ENCODE measurements at places on chromosomes 4 and X.

- DNase-seq = no peak
- no peak overlapping the region for H3K4me3 ChIP-seq
- no peaks in the 10 kb centered on the region for H3K27me3 ChIP-seq
- H3K27ac ChIP-seq = no peak overlapping the region
These were observed 868 bp downstream of the PLS3 start for GRCh38 chrX:115561605-115562479.

DNA sequence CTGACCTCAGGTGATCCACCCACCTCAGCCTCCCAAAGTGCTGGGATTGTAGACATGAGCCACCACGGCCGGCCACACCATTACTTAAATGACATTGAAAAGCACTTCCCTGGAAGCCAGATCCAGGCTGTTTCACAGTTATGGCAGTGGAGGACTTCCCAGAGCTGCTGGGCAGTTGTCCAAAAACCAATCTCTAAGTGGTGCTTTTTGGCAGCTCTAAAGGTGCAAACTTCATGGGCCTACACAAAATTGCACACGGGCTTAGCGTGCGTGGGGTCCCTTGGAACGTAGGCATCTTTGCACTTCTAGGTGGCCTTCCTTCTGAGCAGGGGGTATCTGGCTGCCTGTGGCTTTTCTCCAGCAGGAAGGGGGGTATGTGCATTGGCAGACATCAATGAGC is 172.3 kb downstream of the SHOX start:
- no peak overlapping the region for H3K4me3 ChIP-seq
- H3K27ac ChIP-seq = no peak overlapping the region
- H3K27me3 ChIP-seq = no peaks in the 10 kb centered on the region
- no peaks in the 10 kb centered on the region for H3K4me1 ChIP-seq
- H3K36me3 ChIP-seq = no peaks in the 10 kb centered on the region

- H3K27ac ChIP-seq = no peak overlapping the region
- H3K4me3 ChIP-seq = no peak overlapping the region
- no peaks in the 10 kb centered on the region for H3K36me3 ChIP-seq
- no peaks in the 10 kb centered on the region for H3K27me3 ChIP-seq
- H3K4me1 ChIP-seq = no peaks in the 10 kb centered on the region
These were observed 287.7 kb upstream of the PCDH18 start for GRCh38 chr4:137819964-137820383.

DNA sequence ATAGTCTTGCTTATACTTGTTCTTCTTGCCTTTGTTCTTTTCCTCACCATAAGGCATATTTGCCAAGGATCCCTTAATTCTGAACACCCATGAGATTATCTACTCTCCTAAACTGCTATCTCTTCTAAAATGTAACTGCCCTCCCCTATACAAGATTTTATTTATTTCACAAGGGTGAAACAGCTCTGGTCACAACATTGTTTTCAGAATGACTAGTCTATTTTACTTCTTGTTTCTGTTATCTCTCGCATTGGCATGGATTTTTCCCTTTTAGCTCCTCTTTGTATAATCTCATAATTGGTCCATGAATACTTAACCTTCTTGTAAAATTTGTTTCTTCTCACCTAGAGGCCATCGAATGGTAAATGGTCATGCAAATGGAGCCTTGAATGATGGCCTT is 17.2 kb upstream of the COL25A1 start:
- DNase-seq = no peak
- no peaks in the 10 kb centered on the region for H3K4me1 ChIP-seq
- no peak overlapping the region for H3K4me3 ChIP-seq
- H3K27me3 ChIP-seq = no peaks in the 10 kb centered on the region

Measured in CD8-positive, alpha-beta memory T cell (primary cell).